Heart left ventricle (tissue), 16 donors: ENCODE measurements at places on chromosomes 7 and 10. TPM values are rescaled to one million over a fixed set of nuclear protein-coding genes. Genes with fewer than 3 reads are reported as not detected.

DNA sequence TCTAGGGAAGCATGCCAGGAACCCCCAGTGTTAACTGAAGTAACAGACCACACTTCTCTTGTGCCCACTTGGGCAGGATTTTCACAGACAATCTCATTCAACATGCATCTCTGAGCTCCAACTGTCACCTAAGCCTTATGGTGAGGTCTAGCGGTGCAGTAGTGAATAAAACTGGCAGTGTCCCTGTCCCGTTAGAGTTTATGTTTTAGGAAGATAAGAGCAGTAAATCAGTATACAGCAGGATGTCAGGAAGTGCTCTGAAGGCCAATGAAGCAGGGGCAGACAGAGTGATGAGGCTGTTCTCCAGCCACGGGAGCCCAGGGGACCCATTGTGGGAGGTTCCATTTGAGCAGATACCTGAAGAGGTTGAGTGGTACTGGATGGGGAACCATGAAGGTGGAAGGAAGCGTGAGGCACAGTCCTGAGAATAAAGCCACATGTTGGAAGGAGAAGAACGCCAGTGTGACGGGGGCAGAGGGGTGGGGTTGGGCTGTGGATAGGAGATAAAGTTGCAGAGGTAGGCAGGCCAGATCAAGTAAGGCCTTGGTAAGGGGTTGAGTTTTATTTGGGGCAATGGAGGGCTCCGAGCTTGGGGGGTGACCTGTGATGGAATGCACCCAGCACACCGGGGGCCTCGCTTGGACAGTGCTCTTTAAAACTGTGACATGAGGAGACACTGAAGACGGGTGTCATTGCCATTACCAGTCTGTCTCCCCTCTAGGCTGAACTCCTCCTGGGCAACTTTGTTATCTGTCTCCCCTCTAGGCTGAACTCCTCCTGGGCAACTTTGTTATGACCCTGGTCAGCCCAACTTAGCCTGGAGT, 6.6 kb downstream of the GDF10 start:
- no peak for DNase-seq

DNA sequence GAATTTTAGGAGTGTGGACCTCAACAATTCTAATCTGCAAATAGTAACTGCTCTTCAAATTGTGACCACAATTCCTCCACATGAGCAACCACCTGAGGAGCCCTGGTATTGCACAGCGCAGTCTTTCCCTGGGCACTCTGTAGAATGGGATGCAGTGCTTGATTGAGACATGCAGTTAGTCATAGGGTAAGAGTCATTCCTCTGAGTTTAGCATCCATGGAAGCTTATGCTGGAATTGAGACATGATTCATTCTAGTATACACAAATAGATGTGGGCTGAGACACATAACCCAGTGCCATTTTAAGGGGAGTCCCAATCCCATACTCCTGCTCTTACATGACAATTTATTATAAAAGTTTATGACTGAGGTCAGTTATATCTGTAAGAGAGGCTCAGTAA, 582.3 kb upstream of the CNTNAP2 start:
- no peak for DNase-seq

- DNase-seq, result no peak
These were observed 27.1 kb upstream of the TTYH3 start for GRCh38 chr7:2604608-2605174.

DNA sequence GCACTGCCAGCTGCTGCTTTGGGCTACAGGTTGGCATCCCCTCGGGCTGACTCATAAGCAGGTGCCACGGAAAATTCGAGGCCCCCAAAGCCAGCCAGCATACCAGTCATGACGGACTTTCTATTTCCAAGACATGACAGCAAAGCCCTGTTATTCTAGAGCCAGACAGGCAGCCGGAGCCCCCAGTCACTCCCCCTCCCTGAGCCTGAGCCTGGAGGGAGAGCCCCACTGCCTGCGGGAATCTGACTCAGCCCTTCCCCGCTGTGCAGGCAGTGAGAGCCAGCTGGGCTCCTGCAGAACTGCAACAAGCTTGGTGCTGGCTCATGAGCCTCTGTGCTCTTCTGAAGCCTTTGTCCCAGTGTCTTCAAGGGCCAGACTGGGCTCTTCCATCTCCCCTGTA, 15.8 kb downstream of the BTBD16 start:
- DNase-seq, result peak; percentile 86

GRCh38 chr7:103307503-103308231, 10.4 kb downstream of the PMPCB start:
- no peak for DNase-seq

DNA sequence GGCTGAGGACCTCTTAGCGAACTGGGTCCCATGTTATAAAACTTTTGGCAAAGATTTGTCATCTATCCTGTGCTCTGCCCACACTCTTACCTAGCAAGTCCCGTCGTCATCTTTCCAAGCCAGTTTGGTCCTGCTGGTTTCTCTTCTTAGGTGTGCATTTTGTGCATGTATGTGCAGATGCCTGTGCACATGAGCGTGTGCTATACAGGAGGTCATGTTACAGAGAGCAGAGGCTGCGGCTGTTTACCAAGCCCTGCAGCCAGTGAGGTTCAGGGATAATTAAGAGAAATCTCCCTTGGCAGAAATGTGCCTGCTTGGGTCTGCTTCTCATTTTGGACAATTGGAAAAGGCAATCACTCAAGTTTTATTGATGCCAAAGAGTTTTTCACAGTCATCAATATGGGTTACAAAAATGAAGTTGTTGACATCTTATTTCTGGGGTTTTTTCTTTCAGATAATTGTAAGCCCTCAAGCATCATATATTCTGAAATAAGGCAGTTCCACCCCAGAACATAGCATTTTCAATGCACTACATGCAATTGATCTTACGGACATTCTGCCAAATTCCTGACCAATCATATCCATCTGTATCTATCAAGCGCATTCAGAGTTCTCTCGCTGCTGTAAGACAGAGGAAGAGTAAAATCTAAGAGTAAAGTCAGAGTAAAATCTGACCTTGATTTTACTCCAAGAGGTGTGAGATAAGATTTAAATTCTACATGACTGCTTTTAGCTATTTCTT, 361.4 kb upstream of the ZNF32 start:
- DNase-seq, result no peak

DNA sequence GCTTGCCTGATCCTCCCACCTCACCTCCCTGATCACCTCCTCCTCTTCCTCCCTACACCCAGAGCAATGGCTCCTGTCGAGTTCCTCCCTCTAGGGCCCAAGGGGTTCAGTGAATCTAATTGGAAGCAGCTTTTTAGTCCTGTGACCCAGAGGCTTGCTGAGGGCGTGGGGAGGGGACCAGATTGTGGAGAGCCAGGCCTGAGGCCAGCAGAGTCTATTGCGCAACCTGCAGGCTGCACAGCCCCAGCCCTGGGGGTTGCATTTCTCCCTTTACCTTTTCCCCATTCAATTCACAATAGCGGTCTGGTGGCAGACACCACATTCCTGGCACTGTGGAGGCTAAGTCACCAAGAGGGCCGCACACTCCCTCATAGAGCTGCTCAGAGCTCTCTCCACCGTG, 32.5 kb downstream of the GHRHR start:
- peak; percentile 68 for DNase-seq

- DNase-seq, result no peak
These were observed 109.4 kb downstream of the EEPD1 start for GRCh38 chr7:36262309-36263094.

- no peak for DNase-seq
These were observed 33.7 kb downstream of the PRKAG2 start for GRCh38 chr7:151843181-151843580.

DNA sequence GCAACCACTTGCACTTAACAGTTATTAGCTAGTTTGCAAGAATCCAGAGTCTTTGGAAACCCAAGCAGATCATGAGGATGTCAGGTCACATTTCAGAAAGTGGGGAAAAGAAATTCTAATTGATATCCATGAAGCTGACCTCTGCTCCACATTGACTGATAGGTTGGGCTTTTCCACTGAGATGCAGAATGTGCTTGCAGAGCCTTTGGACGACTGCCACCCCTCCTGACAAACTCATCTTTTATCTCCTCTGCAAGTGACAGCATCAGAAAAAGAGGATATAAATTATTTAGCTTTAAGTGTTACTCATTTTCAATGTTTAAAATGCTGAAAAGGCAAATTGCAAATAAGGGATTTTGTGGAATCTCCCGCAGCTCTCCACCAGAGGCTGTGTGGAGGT, 75.3 kb downstream of the C10orf90 start:
- DNase-seq, result no peak

DNA sequence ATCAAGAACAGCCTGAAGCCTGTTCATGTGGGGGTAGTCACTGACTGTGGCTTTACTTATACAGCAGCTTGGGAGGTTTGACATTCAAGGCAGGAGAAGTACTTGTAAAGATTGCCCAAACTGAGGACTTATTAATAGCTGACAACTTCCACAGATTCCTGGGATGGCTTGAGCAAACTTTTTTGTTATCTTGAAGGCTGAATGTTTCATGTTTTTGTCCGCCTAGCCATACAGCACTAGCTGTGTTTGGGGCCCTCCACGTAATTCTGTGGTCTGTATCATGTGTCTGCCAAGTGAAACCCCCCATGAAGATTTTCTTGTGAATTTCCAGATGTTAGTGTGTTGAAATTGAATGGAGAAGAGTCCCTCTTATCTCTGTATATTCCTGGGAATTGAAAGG, 38.6 kb downstream of the FAS start:
- DNase-seq, result no peak

DNA sequence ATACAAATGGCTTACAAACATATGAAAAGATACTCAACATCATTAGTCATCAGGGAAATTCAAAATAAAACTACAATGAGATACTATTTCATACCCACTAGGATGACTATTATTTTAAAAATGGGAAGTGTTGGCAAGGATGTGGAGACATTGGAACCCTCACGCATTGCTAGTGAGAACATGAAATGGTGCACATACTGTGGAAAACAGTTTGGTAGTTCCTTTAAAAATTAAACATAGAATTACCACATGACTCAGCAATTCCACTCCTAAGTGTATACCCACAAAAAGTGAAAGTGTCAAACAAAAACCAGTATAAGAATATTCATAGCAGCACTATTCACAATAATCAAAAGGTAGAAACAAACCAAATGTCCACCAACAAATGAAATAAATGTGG, 48.5 kb upstream of the SHTN1 start:
- no peak for DNase-seq

DNA sequence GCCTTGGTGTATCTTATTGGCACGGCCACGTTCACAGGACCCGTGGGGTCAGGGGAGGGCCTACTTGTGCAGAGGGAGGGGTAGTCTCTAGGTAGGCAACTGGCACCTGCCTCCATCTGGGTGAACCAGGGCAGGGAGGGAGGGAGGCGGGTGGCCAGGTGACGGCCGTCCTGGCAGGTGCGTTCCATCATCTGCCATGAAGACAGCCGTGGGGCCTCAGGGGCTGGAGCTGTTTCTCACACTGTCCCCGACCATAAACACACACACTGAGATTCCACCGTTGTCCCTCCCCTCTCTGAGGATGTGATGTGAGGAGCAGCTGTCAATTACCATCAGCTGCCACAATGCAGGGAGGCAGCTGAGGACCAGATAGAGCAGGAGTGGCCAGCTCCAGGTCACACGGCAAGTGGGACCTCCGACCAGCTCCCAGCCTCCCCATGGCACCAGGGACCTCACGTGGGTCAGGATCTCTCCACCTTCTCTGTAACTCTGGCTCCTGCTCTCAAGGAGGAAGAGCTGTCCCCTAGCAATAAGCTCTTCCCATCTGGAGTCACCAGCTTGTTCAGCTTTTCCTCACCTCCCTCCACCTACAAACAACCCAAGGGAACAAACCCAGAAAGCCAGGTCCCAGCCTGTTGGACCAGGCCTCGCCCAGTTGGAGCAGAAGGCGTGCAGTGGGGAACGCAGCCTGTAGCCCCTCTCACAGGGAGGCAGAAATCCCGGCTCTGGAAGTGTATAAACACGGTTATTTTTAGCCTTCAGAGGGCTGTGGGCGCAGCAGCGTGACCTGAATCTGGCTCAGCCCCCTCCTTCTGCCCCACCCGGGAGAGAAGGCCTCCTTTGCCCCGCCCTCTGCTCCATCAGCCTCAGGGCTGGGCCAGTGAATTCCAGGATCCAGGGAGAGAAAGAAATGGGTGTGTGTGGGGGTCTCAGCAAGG, 33.1 kb downstream of the ZMIZ1 start:
- DNase-seq, result peak; percentile 78

DNA sequence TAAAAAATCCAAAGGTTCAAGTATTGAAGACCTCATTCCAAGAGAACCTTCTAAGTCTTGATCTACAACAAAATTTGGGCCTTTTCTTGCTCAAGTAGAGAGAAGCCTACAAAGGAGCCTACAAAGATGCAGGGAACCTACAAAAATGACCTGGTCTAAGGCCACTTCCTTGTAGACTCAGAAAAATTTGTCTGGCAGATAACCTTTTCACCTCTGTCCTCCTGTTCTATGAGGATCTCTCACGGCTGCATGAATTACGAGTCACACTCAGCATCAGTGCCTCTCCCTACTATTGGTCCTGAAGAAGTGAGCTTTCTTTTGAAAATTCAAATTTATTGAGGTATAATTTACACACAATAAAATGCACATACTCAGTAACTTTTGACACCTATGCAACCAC, 29.3 kb downstream of the CCNJ start:
- no peak for DNase-seq

GRCh38 chr10:93541402-93542357, 24.8 kb upstream of the FFAR4 start:
- peak; percentile 37 for DNase-seq

GRCh38 chr7:123637203-123637602, 18.5 kb upstream of the LMOD2 start:
- no peak for DNase-seq

- DNase-seq, result no peak
These were observed 259.7 kb downstream of the DNAJB6 start for GRCh38 chr7:157596471-157596870.

GRCh38 chr10:16819026-16819425, 1.8 kb upstream of the RSU1 start:
- no peak for DNase-seq

- DNase-seq, result no peak
These were observed 123.6 kb upstream of the NOBOX start for GRCh38 chr7:144527051-144527471.

DNA sequence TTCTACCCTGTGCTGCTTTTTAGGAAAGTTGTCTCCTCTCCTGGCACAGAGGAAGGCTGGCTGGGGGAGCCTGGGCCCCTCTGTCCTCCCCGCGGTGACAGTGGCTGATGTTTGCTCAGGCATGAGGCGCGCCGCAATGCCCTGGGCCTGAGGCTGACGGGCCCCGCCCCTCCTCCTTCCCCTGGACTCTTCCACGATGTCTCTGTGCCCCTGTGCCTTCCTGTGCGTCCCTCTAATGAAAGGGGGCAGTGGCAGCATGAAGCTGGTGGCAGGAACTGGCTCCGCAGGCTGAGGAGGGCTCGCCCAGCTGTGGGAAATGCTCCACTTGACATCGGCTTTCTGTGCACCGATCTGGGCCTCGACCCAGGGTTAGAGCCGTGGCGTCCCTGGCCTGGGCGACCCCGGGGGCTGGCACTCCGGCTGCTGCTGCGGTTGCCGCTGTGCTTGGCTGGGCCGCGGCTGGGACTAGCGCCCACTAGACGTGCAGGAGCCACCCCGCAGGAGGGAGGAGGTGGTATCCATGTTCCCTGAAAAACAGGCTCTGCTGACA, 67.9 kb downstream of the ZNF680 start:
- no peak for DNase-seq

RELN gene
- total RNA-seq, result 1.4 TPM

LLCFC1 gene
- not detected for total RNA-seq

TMEM26 gene
- total RNA-seq, result 0.59 TPM

GOT1 gene
- 505 TPM for total RNA-seq

STYXL1 gene
- 26.8 TPM for total RNA-seq

NEUROG3 gene
- not detected for total RNA-seq

RFC2 gene
- 10.1 TPM for total RNA-seq

HOXA4 gene
- 1.2 TPM for total RNA-seq

KNDC1 gene
- total RNA-seq, result 0.07 TPM
